Activated CD8-positive, alpha-beta T cell treated with anti-CD3 and anti-CD28 coated beads for 36 hours (primary cell): ENCODE measurements at places on chromosomes 1 and 21.

GRCh38 chr1:219906924-219907771, 21.2 kb downstream of the SLC30A10 start:
- no peak for DNase-seq

- no peak for DNase-seq
Observed at GRCh38 chr21:16307256-16307655, 577.5 kb downstream of the USP25 start.

DNA sequence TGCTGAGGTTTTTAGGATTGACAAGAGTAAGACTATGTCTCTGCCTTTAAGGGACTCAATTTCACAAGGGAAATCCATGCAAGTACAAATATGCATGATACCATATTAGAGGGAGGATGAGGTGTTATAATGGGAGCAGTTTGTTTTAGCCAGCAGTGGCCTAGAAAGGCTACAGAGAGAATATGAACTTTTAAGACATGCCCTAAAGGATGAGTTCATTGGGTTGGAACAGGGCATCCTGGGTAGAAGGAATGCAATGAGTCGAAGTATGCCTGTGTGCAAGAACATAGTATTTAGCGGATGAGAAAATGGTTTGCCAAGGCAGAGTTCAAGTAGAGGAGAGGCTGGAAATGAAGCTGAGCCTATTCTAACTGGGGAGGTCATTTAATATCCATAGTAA, 32.6 kb upstream of the LEPR start:
- DNase-seq, result no peak

- no peak for DNase-seq
Observed at GRCh38 chr1:3336641-3337630, 117.5 kb upstream of the ARHGEF16 start.

- DNase-seq, result no peak
Observed at GRCh38 chr1:206020393-206021007, 3.2 kb downstream of the CTSE start.

DNA sequence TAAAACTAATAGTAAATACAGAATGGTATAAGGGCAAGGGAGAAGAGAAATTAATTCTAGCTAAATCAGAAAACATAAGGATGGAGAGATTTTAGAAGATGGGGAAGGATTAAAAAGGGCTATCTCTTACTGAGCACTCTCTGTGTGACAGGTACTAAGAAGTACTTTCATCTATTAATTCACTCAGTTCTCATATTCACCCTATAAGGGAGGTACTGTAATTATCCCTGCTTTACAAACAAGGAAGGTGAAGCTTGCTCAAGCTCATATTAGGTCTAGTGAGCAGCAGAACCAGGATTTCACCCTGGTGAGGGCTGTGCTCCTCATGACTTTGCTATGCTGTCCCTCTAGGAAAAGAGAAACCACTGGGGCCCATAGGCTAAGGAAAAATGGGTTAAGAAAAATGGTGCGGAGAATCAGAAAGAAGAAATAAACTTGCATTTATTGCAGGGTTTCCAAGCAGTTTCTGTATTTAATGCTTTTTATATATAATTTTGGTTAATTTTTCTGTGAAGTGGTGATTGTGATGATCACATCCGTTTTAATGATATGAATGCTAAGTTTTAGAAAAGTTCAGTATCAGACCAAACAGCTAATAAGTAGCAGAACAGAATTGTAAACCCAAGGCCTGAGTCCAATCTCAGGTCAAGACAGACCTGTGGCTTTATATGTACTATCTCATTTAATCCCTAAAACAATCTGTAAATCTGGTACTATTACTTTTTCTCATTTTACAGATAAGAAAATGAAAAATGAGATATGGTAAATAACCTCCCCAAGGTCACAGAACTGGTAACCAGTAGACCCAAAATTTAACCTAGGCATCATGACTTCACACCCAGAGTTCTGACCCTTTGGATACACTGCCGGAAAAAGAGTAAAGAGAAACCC, 1.7 kb downstream of the PCNX2 start:
- no peak for DNase-seq

DNA sequence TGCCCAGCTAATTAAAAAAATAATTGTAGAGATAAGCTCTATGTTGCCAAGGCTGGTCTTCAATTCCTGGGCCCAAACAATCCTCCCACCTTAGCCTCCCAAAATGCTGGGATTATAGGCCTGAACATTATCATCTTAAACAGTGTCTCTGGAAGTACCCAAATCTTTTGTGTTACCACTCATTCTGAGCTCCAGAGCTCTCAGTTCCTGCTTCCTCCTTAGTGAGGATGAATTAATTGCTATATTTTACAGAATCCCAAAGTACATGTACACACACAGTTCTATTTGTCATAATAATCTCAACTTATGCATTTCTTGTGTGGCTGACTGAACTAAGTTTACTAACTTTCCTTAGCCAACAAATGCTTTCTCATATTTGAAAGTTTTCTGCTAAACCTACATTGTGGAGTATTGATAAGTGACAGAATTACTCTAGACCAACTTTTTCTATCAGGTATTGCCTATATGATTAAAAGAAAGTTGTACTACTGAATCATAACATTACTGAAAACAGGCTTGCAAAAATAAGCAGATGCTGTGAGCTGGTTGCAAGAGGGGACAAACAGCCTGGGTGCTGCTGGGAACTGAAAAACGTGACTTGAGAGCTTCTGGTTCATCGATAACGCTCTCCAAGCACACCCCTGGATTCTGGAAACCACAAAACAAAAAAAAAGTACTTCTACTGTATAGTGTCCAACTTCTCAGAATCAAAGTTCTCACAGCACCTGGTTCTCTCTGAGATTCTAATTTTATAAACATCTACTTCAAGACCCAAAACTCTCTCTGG, 15.3 kb downstream of the VAV3 start:
- peak; percentile 24 for DNase-seq

GRCh38 chr1:238950784-238951183, 435.6 kb upstream of the CHRM3 start:
- DNase-seq, result no peak

DNA sequence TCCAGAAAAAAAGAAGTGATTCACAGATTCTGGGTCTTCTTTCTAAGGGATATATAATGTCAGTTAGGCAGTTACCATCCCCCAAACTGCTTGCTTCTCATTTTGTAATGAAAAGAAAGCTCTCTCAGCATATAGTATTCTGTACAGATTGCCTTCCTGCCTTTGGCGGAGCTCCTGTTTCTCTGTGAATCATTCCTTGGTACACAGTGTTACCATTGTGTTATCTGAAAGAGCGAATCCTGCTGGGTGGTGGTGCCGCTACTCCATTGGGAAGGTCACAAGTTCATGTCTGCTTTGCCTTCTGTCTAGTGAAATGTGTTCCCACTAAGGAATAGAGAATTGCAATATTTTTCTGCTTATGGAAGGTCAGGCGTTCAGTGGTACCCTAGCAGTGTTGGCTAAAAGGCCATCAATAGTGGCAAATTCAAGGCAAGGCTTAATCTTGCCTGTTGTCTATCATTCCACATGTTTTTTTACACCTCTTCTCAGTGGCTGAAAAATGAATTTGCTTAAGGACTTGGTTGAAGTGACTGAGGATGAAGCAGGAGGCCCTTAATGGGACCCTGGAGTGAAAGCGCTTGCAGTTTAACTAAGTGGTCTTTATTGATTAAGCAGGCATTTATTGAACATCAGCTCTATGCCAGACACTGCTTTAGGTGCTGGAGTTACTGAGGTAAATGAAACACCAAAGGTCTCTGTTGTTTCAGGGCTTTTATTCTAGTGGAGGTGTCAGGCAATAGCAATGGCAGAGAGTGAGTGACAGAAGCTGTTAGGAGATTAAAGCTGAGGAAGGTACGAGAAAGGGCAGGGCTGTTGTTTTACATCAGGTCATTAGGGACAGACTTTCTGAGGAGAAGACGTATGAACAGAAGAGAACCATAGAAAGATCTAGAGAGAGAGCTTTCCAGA, 186.7 kb downstream of the PDE4B start:
- DNase-seq, result no peak

GRCh38 chr1:24969596-24970398, 39.7 kb upstream of the RUNX3 start:
- DNase-seq, result peak; percentile 53
